ENCODE measurements at places on chromosomes 13 and 19.

- peak; percentile 78 for DNase-seq
Measured at GRCh38 chr19:35154525-35155406, at the start of gene FXYD5. FXYD5 (plus strand) TSS chr19:35154735; CDS start chr19:35155551, 816 bp downstream.

DNA sequence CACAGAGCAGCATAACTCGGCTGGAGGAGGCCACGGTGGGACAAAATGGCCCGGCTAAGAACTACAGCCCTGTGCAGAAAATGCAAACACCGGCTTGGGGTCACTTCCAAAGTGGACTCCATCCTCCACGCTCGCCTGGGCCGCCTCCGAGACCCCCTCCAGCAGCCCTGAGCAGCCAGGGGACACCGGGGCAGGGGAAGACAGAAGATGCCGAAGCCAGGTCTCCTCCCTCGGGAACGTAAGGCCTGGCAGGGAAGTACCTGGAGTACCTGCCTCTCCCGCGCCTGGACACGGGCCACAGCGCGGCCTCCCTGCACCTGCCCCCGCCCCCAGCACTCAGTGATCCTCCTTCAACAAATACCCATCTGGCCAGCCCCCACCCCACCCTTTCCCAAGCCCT, 5.0 kb downstream of the LMNB2 start:
- no peak for DNase-seq

DNA sequence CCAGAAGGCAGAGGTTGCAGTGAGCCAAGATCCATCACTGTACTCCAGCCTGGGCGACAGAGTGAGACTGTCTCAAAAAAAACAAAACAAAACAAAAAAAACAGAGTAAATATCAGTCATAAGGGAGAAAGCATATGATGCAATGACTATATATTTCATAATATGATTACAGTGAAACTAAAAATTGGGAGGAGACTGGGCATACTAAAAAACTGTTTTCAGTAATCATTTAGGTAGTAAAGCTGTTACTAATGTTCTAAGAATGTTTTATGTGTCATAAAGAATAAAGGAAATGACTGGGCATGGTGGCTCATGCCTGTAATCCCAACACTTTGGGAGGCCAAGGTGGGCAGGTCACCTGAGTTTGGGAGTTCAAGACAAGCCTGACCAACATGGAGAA, 15.9 kb downstream of the ZNF573 start:
- DNase-seq = no peak

DNA sequence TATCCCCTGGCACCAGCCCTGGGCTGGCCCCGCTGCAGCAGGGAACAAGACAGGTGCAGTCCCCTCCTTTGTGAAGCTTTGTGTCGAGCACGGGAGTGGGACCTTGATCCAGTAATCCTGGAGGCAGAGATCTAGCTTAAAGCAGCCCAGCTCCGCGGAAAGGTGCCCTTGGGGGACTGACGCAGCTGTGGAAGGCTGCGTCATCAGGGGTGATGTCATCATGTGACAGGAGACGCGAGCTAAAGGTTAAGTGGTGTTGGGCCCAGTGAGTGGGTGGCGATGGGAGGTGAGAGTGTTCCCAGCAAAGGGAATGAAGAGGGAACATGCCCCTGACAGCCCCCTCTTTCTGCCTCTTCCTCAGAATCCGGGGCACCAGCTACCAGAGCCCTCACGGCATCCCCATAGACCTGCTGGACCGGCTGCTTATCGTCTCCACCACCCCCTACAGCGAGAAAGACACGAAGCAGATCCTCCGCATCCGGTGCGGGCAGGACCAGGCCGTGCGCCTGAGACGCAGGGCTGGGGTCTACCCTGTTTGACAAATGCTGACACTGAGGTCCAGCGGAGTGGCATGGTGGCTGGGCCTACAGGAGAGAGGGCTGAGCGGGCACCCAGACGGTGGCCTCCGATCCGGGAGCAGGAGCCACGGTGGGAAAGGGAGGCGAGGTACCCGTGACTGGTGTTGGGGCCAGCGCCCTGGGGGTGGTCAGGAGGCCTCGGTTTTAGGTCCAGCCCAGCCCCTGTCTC, 2.6 kb downstream of the LHB start:
- DNase-seq = no peak

- no peak for DNase-seq
Measured at GRCh38 chr19:21900401-21900800, 64.4 kb upstream of the ZNF43 start.

DNA sequence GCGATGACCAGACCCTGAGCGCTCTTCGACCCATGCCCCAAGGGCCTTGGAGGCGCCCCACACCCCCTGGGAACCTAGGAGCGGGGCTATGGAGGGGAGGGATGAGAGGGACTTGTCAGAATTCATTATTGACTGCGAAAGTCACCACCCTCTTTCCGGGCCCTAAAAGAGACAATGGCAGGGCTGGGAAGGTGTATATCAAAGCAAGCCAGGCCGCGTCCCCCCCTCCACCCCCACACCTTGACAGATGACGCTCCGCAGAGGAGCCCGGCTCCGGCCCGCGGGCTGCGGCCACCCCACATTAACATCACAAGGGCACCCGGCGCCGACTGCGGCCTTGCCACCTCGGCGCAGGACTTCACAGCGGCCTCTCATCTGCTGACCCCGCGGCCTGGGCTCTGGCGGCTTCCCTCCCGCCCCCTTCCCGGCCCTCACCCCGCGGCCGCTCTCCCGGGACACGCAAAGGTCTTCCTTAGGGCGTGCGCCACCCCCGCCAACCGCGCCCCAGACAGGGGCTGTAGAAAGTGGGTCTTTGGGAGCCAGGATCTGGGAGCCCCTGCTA, 2.4 kb downstream of the CDX2 start:
- DNase-seq = no peak

All from femur (tissue), 1 donor.